Chondrocyte (in vitro differentiated cells): ENCODE measurements at places on chromosomes 16 and 17. TPM values are rescaled to one million over a fixed set of nuclear protein-coding genes. Genes with fewer than 3 reads are reported as not detected.

DNA sequence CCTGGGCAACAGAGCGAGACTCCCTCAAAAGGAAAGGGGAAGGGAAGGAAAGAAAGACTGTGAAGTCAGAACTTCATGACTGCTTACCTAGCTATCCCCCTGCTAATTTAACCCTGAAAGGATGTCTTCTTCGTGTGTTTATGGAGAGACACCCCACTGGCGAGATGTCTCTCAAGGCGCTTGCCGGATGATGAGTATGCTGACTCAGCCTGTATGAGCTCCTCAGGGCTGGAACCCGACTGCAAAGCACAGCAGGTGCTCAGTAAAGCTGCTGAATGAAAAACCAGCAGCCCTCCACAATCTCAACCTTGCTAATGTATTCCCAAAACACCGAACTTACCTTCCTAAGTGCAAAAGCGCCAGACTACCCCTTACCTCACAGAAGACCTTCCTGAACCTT lies 2.3 kb downstream of the ANKFY1 start:
- H3K4me3 ChIP-seq = no peak overlapping the region
- peak overlapping the region; percentile 6 for H3K27ac ChIP-seq
- DNase-seq = no peak

- H3K27me3 ChIP-seq = no peaks in the 10 kb centered on the region
- no peak overlapping the region for H3K4me3 ChIP-seq
- no peak overlapping the region for H3K27ac ChIP-seq
- peak; percentile 78 for DNase-seq
- H3K36me3 ChIP-seq = no peaks in the 10 kb centered on the region
These were observed 2.2 kb downstream of the SNN start for GRCh38 chr16:11670171-11671131.

- no peaks in the 10 kb centered on the region for H3K36me3 ChIP-seq
- H3K4me3 ChIP-seq = no peak overlapping the region
- no peaks in the 10 kb centered on the region for H3K4me1 ChIP-seq
- H3K27me3 ChIP-seq = no peaks in the 10 kb centered on the region
These were observed 37.9 kb upstream of the ABCA9 start for GRCh38 chr17:69098625-69099024.

DNA sequence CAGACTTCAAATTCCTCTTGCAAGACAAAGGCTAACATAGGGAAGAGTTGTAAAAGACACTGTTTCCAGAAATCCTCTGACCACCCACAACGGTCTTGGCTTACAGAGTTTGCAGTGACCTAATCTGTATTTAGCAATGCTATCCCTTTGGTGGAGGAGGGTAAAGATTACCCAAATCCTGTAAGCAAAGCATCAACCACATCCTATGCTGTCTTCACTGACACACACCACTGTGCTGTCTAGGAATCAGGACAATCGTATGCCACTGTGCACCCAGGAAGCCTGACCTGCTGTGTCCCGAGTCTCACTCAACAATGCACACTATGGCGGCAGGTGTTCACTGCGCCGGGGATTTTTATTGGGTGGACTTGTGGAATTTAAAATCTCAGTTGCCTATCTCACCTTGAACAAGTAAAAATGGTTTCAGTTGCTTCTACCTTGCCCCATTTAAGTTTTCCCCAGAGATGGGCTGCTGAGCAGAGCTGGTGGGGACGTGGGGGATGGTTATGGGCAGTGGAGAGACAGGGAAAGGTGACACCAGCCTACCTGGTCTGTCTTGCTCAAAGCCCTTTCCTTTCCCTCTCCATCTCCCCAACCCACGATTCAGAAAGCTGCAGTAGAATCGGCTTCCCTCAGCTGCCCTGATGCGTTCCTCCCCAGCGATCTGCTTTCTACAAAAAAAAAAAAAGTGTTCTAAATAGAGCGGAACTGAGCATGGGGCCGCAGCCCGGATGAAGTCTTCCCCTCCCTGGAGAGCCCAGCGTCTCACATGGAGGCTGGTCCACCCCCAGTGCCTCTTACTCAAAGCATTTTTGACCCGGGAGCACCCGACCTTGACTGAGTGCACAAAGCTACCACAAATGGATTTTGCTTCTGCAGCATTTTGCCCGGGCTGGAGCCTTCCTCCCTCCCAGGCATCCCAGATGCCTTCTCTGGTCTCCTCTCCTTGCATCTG lies 271.5 kb downstream of the SOX9 start:
- H3K36me3 ChIP-seq = no peaks in the 10 kb centered on the region
- no peaks in the 10 kb centered on the region for H3K27me3 ChIP-seq
- DNase-seq = no peak
- H3K4me3 ChIP-seq = no peak overlapping the region
- peaks cover 30% of the 10 kb centered on the region for H3K4me1 ChIP-seq

- no peak overlapping the region for H3K4me3 ChIP-seq
- H3K27ac ChIP-seq = peak overlapping the region; percentile 75
- no peak for DNase-seq
- no peaks in the 10 kb centered on the region for H3K27me3 ChIP-seq
- peaks cover 19% of the 10 kb centered on the region for H3K4me1 ChIP-seq
These were observed 38.8 kb downstream of the RPGRIP1L start for GRCh38 chr16:53664724-53665345.

DNA sequence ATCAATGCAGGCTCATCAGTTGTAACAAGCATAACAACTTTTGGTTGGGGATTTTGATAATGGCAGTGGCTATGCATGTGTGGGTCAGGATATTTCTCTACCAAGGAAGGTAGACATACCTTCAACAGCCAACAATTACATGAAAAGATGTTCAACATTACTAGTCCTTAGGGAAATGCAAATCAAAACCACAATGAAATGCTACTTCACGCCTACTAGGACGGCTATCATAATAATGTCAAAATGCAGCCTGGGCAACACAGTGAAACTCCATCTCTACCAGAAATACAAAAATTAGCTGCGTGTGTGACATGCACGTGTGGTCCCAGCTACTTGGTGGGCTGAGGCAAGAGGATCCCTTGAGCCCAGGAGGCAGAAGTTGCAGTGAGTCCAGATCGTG lies 7.3 kb upstream of the SLC5A10 start:
- H3K4me1 ChIP-seq = no peaks in the 10 kb centered on the region
- peaks cover 1% of the 10 kb centered on the region for H3K36me3 ChIP-seq
- DNase-seq = no peak
- peaks cover 31% of the 10 kb centered on the region for H3K27me3 ChIP-seq
- no peak overlapping the region for H3K27ac ChIP-seq

- no peak overlapping the region for H3K27ac ChIP-seq
- DNase-seq = no peak
- H3K27me3 ChIP-seq = no peaks in the 10 kb centered on the region
These were observed 3.3 kb downstream of the C16orf46 start for GRCh38 chr16:81073560-81074330.

DNA sequence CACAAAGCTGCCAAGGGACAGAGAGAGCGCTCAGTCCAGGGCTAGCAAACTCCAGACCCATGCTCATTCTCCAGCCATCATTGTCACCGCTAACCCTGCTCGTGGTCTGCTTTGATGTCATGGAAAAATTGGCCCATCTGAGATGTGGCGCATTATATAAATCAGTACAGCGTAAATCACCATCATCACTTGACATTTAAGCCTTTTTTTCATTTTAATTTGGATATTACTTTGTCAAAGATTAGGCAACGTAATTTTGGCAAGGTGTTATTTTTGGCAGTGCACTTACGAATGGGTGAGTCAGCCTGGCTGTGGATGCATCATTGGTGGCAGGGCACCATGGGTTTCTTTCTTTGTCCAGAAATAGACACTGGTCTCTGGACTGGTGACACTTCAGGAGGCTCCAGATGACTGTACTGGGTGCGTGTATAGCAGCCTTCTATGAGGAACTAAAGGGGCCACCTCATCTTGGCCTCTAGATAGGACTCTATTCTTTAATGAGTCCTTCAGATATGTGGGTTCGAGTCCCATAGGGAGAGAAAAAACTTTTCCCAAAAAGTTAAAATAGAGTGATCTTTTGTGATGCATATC lies 166.3 kb downstream of the MSI2 start:
- no peak for DNase-seq
- H3K36me3 ChIP-seq = peaks cover 2% of the 10 kb centered on the region
- H3K27ac ChIP-seq = peak overlapping the region; percentile 11
- H3K4me3 ChIP-seq = no peak overlapping the region
- peaks cover 31% of the 10 kb centered on the region for H3K4me1 ChIP-seq

DNA sequence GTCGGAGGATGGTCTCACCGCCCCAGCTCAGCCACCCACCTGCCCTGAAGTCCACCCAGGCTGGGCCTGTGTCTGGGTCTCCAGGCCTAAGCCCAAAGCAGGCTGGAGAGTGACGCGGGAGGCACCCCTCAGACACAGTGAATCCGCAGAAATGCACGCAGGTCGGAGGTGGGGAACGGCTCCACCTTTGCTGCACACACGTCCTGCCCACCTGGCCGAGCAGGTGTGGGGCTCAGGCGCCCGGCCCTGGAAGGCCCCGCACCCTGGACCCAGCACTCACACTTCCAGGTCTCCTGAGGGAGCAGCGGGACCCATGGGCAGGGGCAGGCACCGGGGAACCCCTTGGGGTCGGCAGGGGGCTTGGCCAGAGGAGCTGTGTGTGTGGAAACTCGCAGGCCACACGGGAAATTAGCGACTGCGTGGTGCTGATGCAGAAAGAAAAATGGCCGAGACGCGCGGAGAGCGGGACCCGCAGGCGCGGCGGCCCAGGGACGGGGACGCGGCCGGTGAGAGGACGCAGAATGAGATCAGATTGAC lies 10.7 kb downstream of the CYBC1 start:
- no peak for DNase-seq
- H3K4me1 ChIP-seq = peaks cover 3% of the 10 kb centered on the region
- H3K27ac ChIP-seq = no peak overlapping the region
- H3K4me3 ChIP-seq = no peak overlapping the region
- H3K36me3 ChIP-seq = no peaks in the 10 kb centered on the region

DNA sequence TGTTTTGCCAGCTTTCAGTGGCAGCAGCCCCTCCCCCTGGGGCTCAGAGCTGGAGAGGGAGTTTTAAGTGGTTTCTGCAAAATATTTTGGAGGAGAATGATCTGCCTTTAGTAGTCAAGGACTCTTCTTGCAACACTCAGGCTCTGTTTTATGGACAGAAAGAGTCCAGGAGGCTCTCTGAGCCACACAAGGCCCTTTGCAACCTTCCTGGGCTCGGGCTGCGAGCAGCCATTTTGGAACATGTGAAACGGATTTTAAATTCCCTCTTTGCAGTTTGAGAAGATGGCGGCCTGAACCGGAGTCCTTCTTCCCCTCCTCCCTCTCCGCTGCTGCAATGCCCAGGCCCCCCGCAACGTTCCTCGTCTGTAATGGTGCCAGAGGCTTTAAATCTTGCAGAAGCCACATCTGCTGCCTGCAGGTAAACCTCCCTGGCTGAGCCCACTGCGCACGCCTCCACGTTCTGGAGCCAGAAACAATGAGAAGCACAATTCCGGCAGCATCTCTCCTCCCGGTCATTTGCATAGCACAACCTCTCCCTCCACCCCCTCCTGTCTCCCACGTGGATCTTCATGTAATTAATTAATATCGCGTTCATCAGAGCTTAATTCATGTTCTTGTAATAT lies 386.1 kb downstream of the SEC14L1 start:
- no peak for DNase-seq
- H3K4me3 ChIP-seq = no peak overlapping the region
- peaks cover 2% of the 10 kb centered on the region for H3K4me1 ChIP-seq
- H3K27me3 ChIP-seq = peaks cover 18% of the 10 kb centered on the region

DNA sequence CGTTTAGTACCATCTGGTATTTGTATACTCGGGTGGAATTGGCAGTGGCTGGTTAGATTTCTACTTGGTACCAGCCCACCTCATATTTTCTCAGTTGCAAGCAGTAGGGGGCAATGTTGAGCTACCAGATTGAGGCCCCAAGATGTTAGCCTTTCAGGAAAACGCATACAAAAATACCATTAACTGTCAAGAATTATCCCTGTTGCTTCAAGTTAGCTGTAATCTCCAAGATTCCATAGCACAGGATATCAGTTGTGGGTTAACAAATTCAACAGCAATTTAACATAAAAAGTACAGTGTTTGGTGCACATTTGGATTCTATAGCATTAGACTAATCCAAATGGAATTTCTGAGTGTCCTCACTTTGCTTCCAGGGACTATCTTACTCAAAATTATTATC lies 188.2 kb downstream of the FTO start:
- H3K36me3 ChIP-seq = peaks cover 5% of the 10 kb centered on the region
- DNase-seq = no peak
- H3K27me3 ChIP-seq = no peaks in the 10 kb centered on the region

DNA sequence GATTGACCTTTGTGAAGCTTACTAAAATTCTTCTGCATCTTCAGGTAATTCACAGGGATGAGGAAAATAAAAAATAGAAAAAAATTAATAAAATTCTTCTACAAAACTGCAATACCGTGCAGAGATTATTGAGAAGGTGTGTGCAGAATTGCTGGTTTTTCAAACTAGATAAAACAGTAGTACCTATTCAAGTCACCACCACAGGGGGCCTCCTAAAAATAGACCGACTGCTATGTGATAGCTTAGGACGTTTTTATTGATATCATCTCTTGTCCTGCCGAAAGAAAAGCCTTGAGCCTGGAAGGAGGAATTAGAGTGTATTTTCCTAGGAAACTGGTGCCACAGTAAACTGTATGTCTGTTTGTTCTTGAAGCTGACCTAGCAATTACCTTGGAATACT lies 325.9 kb downstream of the ZFHX3 start:
- no peaks in the 10 kb centered on the region for H3K27me3 ChIP-seq
- H3K27ac ChIP-seq = no peak overlapping the region
- no peak for DNase-seq
- H3K36me3 ChIP-seq = no peaks in the 10 kb centered on the region

GRCh38 chr17:50029185-50029584 lies 26.7 kb upstream of the ITGA3 start:
- no peak overlapping the region for H3K4me3 ChIP-seq
- DNase-seq = peak; percentile 76
- H3K27me3 ChIP-seq = no peaks in the 10 kb centered on the region
- peak overlapping the region; percentile 100 for H3K27ac ChIP-seq

GRCh38 chr16:88810912-88811768 lies 588 bp downstream of the APRT start:
- no peaks in the 10 kb centered on the region for H3K36me3 ChIP-seq
- H3K4me1 ChIP-seq = peaks cover 17% of the 10 kb centered on the region
- H3K27me3 ChIP-seq = no peaks in the 10 kb centered on the region

Gene KRT31
- not detected in 3 replicates for total RNA-seq

Gene PER1
- 68.0 to 87.6 TPM (median 75.9 TPM) in 3 replicates for total RNA-seq

Gene USB1
- total RNA-seq = 37.9 to 46.0 TPM (median 41.5 TPM) in 3 replicates

Gene RNF222
- not detected in 3 replicates for total RNA-seq

Gene ENO3
- 7.0 to 9.8 TPM (median 7.4 TPM) in 3 replicates for total RNA-seq
